ENCODE measurements at places on chromosomes 2 and 18.

- no peak for DNase-seq
These were observed 31.7 kb downstream of the MAP4K3 start for GRCh38 chr2:39405364-39405763.

DNA sequence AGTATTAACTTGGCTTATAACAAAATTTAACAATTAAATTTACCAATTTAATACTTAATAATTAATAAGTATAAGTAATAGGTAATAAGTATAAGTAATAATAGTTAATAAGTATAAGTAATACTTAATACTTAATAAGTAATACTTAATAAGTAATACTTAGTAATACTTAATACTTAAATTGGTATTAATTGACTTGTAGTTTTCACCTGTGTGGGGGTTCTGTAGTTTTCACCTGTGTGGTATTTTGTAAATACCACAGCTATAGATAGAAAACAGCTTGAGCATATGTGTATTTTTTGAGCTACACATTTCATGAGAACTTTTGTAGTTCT lies 55.4 kb downstream of the MAPRE2 start:
- no peak for DNase-seq

DNA sequence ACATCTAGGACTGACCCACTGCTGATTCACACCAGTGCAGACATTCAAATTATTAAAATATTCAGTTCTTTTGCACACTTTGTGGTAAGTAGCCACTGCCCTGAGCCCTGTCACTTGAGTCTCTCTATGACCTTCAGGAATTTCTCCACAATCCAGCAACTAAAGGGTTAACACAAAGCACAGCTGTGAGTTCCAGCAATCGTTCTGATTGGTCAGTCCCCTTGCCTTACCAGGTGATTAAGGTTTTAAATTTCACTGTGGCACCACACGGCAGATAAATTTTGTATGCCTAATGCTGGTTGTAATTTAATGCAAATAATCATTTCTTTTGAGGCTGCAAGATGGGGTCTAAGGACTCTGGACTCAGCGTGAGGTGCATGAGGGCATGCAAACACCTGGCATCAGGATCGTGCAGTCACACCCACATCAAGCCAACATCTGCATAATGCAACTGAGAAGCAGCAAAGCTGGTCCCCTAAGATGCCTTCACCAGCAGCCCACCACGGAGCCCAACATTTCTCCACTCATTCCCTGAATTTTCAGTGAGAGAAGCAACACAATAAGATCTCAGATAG lies 36.6 kb downstream of the SLC14A1 start:
- no peak for DNase-seq

DNA sequence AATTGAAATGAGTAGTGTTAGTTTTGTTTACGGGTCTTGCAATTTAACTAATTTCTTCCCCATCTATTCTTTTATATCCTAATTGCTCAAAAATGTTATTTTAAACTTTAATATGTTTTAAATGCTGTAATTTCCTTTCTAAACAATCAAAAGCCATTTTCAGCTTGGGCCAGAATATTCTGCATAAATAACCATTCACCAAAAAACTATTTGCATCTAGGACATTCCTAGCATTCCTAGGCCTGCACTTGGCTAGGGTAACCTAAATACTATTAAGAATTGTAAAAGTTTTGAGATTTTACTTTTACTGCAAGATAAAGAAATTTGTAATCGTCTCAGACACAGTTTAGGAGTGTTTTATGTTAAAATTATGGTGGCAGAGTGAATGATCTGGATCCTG lies 7.8 kb upstream of the ETAA1 start:
- DNase-seq: no peak

- DNase-seq: no peak
These were observed 168.6 kb downstream of the LDLRAD4 start for GRCh38 chr18:13386891-13387801.

GRCh38 chr2:211854832-211855231 lies 683.8 kb downstream of the ERBB4 start:
- DNase-seq: no peak

- DNase-seq: no peak
These were observed 206.9 kb upstream of the SPRED2 start for GRCh38 chr2:65639156-65639864.

- no peak for DNase-seq
These were observed 59.5 kb upstream of the DYNAP start for GRCh38 chr18:54531402-54532065.

GRCh38 chr2:29518010-29518409 lies 402.8 kb downstream of the CLIP4 start:
- DNase-seq: no peak

DNA sequence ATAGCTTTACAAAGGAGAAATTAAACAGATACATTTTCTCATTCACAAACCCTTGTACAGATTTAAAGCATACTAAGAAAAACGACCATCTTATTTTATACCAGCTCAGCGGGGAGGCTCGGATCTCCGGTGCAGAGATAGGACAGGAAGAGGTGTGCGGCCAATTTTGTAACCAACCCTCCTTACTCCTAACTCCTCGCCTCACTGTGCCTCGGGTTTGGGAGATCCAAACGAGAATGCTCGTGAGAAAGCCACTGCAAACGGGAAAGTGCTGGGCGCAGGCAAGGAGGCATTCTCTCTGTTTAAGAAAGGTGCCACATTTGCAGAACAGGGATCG lies 1.2 kb downstream of the KDSR start:
- no peak for DNase-seq

GRCh38 chr2:225462945-225463344 lies 63.4 kb downstream of the NYAP2 start:
- no peak for DNase-seq

DNA sequence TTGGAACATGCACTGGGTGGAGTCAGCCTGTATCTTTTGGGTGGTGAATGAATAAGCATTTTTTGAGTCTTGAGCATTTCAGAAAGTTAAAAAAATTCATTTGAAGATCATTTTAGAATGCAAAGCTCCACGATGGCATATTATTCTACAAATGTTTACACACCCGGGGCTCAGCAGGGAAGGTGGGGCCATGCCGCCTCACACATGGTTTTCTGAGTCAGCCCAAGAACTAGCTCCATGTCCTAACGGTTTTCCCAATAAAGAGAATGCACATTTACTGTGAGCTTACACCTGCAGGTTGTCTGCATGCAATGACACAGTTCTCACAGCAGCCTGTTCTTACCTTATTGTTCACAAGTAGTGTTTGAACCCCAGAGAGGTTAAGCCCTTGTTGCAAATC lies 670.3 kb downstream of the GALR1 start:
- DNase-seq: no peak

GRCh38 chr2:145108959-145109710 lies 589.2 kb upstream of the ZEB2 start:
- DNase-seq: no peak

DNA sequence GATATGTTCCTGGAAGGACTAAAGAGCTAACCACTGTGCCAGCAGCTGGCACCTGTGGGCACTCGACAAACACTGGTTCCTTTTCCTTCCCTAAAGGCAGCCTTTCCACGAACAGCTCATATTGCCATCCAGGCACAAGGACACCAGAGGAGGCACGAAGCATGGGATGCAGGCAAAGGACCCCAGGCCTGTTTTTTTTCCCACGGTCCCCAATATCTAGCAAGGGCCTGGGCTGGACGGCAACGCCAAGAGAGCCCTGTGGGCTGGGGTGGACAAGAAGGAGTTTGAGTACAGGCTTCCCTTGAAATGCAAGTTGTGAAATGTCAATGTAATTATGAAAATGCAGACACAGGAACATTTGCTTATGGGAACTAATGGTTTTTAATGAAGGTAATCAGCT lies 135.9 kb downstream of the CYP26B1 start:
- no peak for DNase-seq

DNA sequence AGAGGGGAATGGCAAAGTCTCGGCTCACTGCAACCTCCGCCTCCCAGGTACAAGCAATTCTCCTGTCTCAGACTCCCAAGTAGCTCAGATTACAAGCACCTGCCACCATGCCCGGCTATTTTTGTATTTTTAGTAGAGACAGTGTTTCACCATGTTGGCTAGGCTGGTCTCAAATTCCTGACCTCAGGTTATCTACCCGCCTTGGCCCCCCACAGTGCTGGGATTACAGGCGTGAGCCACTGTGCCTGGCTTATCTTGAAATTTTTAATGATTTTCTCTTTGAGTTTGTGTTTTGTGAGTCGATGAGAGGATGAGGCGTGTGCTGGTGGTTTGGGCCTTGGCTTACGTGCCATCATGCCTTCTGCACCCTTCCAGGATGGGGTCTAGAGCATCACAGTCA lies 101.3 kb upstream of the ST3GAL5 start:
- DNase-seq: no peak

- DNase-seq: no peak
These were observed 676.6 kb downstream of the TDRD15 start for GRCh38 chr2:21800356-21800755.

GRCh38 chr2:217756375-217757107 lies 246.3 kb downstream of the TNS1 start:
- peak; percentile 52 for DNase-seq

- DNase-seq: no peak
These were observed 26.1 kb downstream of the NIFK start for GRCh38 chr2:121710470-121711170.

- DNase-seq: no peak
These were observed 3.4 kb upstream of the CKAP2L start for GRCh38 chr2:112767693-112768330.

All from stimulated activated naive CD4-positive, alpha-beta T cell treated with Interleukin-2 at 50 U/mL for 16 hours (primary cell).